Stimulated activated CD8-positive, alpha-beta memory T cell treated with anti-CD3 and anti-CD28 coated beads, Interleukin-2, amount 100 ng/mL, for 1 hour (primary cell): ENCODE measurements at places on chromosomes 3 and 15.

DNA sequence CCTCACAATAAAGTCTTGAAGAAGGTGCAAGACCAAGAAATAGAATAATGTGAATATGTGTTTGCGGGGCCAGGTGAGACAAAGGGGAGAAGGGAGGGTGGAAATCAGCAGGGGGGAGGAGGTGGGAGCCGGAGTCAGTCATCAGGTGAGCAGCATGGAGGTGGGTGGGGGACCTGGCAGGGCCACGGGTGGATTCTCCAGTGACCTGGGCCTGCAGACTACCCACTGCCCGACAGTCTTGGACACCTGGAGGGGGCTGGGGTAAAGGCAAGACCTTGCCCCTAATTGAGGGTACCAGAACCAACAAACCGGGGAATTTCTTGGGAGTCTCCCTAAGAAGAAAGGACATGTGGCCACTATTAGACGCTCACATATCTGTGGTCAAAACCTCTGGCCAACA lies 95.8 kb downstream of the CHSY1 start:
- no peak for DNase-seq

- DNase-seq = no peak
Measured at GRCh38 chr3:194760494-194761137, 74.9 kb downstream of the FAM43A start.

DNA sequence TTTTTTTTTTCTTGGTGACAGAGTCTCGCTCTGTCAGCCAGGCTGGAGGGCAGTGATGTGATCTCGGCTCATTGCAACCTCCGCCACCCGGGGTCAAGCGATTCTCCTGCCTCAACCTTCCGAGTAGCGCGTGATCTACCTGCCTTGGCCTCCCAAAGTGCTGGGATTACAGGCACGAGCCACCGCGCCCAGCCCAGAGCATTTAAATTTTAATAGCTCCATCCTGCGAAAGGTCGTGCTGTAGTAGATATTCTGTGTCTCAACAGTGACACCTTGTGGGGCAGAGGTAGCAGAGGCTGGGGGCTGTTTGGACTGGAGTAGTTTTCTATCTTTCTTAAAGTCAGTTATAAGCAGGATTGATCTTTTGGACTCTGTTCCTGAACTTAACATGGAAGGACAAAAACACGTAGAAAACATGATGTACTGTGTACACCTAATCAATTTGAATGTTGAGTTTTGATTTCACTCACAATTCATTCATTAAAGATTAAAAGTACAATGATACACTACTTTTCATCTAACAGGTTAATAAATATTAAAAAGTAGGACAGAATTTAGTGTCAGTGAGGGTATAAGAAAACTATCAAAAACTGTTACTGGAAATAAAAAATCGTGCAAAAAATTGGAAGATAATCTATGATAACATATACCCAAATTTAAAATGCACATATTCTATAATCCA lies 11.0 kb upstream of the PDCD6IP start:
- DNase-seq = peak; percentile 20

DNA sequence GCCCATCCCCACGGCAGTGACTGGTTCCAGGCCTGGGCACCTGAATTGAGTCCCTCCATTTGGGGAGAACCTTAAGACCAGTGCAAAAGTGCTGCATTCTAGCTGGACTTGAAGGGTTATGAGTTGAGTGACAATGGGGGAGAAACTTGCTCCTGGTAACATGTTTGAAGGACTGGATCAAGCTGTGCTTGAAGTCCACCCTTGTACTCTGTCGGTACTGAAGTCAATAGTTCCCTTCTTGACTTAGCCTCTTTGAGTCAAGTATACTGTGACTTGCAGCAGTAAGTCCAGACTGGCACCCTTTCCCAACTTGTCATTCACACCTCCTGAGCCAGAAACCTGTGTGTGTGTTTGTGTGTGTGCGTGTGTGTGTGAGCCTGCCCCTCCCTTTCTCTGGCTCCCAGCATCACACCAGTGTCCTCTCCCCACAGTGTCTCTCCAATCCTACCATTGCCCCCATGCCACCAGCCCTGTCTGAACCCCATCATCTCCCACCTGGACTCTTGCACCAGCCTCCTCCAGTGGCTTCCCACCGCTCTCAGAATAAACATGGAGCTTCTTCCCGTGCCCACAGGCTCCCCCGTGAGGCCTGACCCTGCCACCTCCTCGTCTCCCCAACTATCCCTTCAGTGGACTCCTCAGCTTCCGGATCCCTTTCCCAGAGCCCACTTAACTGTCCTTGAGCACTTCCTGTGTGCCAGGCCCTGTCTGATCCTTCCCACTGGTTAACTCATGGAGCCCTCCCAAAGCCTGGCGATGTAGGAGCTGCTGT lies 10.2 kb upstream of the FBLN2 start:
- no peak for DNase-seq

- DNase-seq = no peak
Measured at GRCh38 chr3:59839283-59839682, 789.5 kb upstream of the CFAP20DC start.

DNA sequence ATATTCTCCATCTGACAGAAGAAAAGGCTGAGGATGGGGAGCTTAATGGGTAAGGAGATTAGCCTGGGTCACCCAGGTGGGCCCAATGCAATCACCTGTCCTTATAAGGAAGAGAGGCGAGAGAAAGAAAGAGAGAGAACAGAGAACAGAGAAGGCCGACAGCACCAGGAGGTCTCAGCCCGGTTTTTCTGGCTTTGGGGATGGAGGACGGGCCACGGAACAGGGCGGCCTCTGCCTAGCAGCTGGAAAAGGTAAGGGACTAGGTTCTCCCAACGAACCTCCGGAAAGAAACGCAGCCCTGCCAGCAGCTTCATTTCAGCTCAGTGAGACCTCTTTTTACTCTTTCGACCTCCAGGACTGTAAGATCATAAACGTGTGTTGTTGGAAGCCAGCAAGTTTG lies 196.0 kb upstream of the LYSMD4 start:
- no peak for DNase-seq

DNA sequence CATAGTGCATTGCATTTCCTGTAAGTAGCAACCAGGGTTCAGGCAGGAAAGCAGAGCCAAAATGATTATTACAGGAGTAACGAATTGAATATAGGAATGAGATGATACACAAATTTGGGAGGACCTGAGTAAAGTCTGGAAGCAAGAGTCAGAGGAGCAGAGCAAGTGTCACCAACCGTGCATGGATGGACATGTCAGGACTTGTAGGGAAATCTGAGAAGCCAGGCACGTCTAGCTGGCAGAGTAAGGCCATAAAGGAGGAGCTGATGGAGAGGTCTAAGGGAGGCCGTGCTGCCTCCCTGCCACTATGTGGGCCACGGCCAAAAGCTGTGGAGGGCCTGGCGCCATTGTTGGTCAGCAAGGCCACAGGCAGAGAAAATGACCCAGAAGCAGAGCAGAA lies 22.4 kb downstream of the GJD2 start:
- no peak for DNase-seq

GRCh38 chr15:49101536-49101935 lies 53.9 kb downstream of the COPS2 start:
- DNase-seq = no peak

GRCh38 chr3:37924453-37924852 lies 62.8 kb downstream of the CTDSPL start:
- DNase-seq = no peak

DNA sequence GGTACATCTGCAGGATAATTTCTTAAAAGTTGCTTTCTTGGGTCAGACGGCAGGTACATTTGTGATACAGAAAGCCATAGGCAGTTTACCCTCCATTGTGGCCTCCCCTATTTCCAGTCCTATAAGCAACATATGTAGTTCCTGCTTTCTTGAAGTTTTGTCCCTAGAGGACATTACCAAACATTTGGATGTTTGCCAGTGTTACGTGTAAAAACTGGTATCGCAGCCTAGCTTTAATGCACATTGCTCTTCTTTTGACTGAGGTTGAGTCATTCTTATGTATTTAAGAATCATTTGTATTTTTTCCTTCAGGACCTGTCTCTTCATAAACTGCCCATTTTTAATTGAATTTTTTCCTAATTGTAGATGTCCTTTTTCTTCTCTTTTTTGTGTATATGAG lies 114.3 kb downstream of the DIPK2A start:
- no peak for DNase-seq

- DNase-seq = no peak
Measured at GRCh38 chr3:186871403-186871924, 29.0 kb downstream of the ADIPOQ start.

DNA sequence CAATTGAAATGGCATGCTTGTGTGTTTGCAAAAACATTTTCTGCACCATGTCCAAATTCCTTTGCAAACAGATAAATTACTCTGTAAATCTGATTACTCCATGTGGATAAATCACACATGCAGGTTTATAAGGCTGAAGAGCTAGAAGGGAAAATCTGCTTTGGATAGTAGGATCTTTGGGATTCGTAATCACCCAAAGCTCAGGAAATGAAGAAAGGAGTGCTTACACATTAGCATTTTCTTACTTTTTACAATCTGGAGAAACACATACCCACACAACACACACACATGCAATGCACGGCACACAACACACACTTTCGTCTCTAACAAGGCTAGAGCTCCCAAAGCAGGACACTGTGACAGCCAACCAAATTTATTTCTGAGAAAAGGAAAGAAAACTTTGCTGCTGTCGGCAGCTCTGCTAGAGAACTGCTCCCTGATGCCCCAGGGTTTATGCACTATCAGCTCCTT lies 2.1 kb downstream of the LSAMP start:
- DNase-seq = no peak

- peak; percentile 79 for DNase-seq
Measured at GRCh38 chr3:138594150-138594934, at the start of gene CEP70. CEP70 (minus strand) TSS chr3:138594260; CDS start chr3:138572927, 21,333 bp downstream.

GRCh38 chr3:159882790-159883779 lies 105.5 kb upstream of the IL12A start:
- no peak for DNase-seq

- DNase-seq = no peak
Measured at GRCh38 chr3:17390785-17391184, 351.6 kb downstream of the TBC1D5 start.

DNA sequence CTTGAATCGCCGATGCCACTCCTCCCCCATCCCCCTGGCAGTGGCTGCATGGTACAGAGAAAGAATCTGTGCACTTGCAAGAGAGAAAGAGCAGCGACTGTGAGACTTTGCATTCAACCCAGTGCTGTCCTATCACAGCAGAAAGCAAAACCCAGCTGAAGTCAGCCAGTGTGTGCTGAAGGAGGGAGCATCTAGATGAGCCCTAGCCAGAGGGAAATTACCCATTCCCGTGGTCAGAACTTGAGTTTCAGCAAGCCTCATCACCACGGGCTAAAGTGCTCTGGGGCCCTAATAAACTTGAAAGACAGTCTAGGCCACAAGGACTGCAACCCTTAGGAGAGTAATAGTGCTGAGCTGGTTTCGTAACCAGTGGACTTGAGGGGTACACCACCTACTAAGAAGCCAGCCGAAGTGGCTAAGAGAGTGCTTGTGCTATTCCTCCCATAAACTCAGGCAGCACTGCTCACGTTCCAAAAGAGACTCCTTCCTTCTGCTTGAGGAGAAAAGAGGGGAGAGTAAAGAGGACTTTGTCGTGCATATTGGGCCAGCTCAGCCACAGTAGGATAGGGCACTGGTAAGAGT lies 15.2 kb upstream of the PIK3R4 start:
- no peak for DNase-seq

DNA sequence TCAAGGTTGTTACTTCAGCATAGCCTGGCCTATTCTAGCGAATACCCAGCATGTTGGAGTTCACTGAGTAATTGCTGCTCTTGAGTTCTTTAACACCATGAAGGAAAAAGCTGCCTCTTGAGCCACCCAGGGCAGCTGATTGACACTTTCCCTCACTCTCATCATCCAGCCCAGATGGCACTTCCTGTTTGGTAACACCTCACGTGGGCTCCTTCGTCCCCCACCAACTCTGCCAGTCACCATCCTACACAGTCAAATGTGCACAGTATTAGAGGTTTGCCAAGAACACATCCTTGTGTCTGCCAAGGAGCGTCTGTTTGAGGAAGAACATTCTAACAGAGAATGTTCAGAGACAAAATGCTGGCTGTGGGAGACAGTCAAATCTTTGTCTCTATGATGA lies 266.3 kb downstream of the RPLP1 start:
- peak; percentile 17 for DNase-seq

- DNase-seq = no peak
Measured at GRCh38 chr3:125684199-125684598, 88.9 kb upstream of the OSBPL11 start.

DNA sequence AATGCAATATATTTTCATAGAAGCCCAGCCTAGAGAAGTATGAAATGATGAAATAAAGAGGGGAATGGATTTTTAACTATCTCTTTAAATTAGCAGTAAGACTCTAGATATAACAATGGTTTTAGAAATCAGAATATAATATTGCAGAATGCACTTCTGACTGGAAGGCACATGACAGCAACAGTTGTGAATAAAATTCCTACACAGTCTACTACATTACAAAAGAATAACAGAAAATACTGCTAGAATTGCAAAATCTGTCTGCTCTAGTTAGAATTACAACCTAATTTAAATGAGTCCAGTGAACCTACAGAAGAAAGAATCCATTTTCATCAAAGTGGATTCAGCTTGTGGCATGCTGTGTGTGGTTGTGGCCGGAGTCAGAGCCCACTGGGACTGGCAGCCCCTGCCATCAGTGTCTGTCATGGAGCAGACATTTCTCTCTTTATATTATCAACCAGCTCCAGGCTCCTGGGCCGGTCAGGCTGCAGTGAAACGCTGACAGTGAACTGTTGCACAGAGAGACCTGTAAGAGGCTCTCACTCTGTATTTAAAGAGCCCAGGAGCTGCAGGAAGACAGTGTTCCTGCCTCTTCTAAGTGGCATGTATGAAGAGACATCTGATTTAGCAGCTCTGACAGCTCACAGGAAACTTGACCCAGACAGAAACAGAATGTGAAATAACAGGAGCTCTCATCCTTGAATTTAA lies 1523.8 kb upstream of the CADM2 start:
- no peak for DNase-seq

DNA sequence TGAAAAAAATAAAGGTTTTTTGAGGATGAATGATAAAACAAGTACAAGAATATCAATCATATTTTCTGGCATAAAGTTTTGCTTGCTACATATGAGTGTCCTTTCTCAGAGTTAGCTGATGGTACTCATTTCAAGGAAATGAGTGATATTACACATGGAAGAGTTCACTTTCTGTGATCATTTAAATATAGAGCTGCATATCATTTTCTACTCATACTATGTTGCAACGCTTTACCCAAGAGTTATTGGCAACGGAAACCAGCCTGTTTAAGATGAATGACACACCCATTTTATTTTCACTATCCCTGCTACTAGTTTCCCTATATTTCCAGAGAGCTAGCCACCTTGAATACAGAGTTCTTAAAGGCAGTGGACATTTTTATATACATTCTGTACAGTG lies 35.4 kb upstream of the RBMS3 start:
- DNase-seq = no peak

- DNase-seq = no peak
Measured at GRCh38 chr3:2921903-2922302, 188.3 kb downstream of the IL5RA start.

DNA sequence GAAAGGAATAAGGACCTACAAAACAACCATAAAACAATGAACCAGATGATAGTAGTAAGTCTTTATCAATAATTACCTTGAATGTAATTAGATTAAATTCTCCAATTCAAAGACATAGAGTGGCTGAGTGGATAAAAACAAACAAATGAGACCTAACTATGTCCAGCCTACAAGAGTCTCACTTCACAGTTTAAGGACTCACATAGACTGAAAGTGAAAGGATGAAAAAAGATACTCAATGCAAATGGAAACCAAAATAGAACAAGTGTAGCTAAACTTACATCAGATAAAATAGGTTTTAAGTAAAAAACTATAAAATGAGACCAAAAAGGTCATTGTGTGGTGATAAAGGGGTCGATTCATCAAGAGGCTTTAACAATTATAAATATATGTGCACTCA lies 21.9 kb upstream of the NR1I2 start:
- no peak for DNase-seq

- DNase-seq = no peak
Measured at GRCh38 chr15:69559440-69560190, 107.0 kb downstream of the RPLP1 start.

- no peak for DNase-seq
Measured at GRCh38 chr3:178041931-178042330, 494.3 kb upstream of the KCNMB2 start.
